Suppressor macrophage treated with lipopolysaccharide for 4 hours (primary cell): ENCODE measurements at places on chromosomes 16 and 17.

GRCh38 chr17:79722787-79723186 lies 8.0 kb upstream of the ENPP7 start:
- DNase-seq = no peak

DNA sequence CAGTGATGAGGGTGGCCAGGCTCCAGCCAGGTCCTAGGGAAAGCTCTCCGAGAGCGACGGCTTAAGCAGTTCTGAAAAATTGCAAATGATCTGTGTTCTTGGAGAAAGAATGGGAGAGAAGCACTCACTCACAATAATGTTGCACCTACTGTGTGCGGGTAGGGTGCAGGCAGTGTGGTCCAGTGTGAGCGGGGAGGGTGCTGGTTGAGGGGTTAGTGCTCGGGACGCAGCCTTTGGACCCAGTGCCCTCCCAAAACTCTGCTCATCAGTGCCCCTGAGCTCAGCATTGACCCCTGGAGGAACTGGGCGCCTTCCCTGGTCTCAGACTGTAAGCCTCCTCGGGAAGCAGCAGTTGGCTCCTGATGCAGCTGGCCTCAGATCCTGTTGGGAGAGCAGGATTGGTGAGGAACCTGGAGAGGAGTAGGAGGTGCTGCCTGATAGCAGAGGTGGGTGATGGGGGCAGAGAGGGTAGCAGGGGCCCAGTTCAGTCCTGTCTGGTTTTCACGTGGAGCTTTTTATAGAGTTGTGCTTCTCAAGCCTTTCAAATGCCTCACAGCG lies 23.6 kb upstream of the ZNF750 start:
- DNase-seq = no peak

- no peak for DNase-seq
Measured at GRCh38 chr17:48719642-48720265, 2.6 kb downstream of the PRAC1 start.

- DNase-seq = no peak
Measured at GRCh38 chr16:62963846-62964245, 927.6 kb upstream of the CDH8 start.

GRCh38 chr16:9389543-9390207 lies 298.2 kb downstream of the HAPSTR1 start:
- DNase-seq = no peak

DNA sequence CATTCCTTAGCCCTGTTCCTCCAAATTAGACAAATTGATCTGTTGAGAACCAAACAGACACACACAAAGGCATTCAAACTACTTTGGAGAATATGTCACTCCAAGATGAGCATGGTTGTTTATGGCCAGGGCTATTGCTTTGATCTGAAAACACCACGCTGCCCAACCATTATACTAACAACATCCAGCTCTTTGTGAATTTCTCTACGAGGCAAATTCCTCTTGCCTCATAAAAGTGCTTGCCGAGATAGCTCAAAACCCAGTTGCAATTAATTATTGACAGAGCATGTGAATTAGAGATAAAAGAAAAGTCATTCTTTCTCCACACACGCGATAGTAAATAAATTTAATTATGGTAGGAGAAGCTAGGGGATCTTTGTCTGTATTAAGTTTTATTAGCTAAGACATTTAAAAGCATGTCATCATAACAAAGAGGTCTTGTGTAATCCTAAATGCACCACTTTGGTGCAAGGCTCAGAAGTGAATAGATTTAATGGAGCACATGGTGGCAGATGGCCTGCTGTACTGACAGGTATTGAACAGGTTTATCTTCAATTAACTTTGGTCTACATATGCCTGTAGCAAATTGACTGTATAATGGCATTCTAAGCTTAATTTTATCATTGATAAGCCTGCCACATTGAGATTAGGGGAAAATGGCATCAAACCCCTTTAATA lies 441.8 kb downstream of the HS3ST4 start:
- no peak for DNase-seq

DNA sequence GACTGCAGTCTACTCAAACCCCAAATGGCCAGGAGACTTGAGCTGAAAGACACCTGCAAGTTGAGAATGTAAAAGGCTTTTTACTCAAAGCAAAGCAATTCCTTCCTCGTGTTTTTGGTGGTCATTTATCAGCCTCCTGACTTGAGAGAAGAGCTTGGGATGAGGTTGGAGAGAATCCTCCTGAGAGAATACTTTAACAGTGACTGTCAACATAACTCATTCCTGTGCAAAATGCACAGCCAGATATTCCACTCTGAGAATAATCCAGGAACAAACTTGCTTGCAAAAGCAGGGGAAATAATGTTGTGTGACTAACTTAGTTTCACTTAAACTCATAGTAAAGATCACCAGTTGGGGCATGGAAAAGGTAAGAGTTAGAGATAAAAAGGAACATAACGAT lies 53.4 kb downstream of the SNTB2 start:
- DNase-seq = no peak

GRCh38 chr16:3095869-3096268 lies 3.2 kb downstream of the ZSCAN10 start:
- peak; percentile 87 for DNase-seq

GRCh38 chr17:48589060-48589830 lies 796 bp downstream of the HOXB3 start:
- no peak for DNase-seq

- no peak for DNase-seq
Measured at GRCh38 chr17:68611353-68612208, 10.4 kb upstream of the FAM20A start.

GRCh38 chr17:58993311-58993710 lies 113.4 kb downstream of the TRIM37 start:
- DNase-seq = no peak

GRCh38 chr16:67451704-67452435 lies 20.9 kb downstream of the HSD11B2 start:
- no peak for DNase-seq

DNA sequence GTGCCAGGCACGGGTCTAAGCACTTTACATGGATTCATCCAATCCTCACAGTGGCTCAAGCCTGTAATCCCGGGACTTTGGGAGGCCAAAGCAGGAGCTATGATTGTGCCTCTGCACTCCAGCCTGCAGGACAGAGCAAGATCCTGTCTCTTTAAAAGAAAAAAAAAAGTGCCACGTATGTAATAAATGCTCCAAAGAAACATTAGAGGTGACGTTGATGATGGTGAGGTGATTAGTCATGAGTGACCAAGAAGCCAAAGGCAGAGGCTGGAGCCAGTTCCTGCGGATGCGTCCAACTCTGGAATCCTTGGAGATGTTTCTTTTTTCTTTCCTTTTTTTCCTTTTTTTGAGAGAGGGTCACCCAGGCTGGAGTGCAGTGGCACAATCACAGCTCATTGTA lies 59.4 kb upstream of the SIAH1 start:
- DNase-seq = peak; percentile 78

- no peak for DNase-seq
Measured at GRCh38 chr16:29835926-29836325, 15.7 kb downstream of the MVP start.

DNA sequence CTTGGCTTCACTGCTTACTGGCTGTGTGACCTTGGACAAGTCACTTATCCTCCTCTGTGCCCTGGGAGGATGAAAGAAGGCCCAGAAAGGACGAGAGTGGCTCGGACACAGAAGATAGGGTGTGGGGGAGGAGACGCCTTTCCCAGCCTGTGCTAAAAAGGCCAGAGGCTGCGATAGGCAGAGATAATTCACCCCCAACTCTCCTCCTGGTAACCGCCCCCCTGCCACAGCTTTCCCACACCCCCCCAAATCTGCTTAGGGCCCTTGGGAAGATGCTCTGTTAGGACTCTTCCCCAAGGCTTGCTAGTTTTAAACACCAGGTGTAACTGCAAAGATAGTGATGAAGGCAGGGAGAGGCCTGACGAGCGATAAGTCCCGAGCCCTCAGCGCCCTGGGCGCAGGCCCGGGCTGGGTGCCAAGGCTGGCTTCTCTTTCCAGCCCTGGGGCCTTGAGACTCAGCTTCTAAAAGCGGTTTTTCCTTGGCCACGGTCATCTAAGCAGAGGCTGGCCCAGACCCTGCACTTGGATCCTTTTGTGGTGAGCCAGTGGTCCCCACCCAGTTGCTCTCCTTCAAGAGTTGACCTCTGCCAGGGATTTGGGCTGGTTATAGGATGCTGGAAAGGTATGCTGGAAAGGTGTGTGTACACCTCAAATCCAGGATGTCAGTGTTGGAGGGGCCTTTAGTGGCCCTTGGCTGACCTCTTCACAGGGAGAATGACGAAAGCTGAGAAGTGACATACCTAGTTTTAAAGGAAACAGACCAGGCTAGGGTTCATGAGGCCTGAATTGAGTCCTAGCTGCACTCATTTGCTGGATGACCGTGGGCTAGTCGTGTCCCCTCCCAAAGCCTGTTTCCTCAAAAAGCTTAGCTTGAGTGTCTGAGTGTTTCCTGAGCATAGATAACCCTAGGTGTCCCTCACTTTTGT lies 3.4 kb upstream of the PPP1R9B start:
- no peak for DNase-seq

DNA sequence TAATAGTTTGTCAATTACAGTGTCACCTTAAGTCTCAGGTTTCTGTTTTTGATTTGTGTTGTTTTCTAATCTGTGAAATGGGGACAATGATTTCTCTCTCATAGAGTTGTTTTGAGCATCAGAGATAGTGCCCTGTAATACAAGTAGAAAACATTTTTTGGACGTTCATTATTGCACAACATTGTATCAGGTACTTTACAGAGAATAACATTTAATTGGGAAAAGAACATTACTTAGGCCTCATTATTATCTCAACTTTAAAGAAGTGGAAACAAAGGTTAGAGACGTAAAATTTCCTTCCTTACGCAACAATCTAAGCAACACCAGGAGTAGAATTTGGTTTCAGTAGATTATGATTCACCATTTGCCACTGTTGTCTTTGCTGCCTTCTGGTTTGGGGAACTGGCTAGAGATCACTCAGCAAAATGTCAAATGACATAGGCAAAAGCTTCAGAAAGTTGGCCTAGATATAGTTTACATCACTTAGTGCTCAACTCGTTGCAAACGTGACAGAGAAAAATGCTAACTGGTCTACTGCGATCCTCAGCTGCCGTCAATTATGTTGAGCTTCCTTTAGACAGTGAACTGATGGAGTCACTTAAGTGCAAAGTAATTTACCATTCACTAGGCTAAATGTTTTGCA lies 1026.8 kb downstream of the CDH11 start:
- DNase-seq = peak; percentile 1

DNA sequence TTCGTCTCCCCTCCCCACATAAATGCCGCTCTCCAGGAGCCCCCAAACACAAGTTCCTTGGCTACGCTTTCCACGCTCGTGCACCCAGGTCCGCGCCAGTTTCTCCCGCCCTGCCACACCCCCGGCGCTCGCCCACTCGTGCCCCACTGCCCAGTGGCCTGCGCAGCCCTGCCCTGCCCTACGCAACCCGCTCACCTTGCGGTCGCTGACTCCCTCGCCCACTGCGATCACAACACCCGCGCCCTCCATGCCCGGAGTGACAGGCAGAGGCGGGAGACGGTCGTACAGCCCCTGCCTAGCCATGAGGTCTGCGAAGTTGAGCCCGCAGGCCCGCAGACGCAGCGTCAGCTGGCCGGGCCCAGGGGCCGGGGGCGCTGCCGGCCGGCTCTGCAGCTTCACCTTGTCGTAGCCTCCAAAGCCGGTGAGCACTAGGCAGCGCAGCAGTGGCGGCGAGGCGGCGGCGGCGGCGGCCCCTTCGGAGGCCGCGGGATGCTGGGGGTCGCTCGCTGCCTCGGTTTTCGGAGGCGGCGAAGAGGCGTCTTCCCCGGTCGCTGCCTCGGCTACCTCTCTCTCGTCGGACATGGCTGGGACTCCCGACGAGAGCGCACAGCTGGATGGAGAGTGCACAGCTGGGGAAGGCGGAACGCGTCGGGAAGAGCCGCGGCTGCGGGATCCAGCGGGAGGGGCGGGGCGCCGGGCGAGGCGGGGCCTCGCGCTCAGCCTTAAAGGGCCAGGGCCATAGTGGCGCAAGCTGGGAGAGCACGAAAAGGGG lies at the start of gene VAT1:
TSS of gene VAT1 (minus strand) at position 645 of the 772 bp plus-strand sequence. CDS start at position 582, 63 bp downstream.
- DNase-seq = peak; percentile 87

DNA sequence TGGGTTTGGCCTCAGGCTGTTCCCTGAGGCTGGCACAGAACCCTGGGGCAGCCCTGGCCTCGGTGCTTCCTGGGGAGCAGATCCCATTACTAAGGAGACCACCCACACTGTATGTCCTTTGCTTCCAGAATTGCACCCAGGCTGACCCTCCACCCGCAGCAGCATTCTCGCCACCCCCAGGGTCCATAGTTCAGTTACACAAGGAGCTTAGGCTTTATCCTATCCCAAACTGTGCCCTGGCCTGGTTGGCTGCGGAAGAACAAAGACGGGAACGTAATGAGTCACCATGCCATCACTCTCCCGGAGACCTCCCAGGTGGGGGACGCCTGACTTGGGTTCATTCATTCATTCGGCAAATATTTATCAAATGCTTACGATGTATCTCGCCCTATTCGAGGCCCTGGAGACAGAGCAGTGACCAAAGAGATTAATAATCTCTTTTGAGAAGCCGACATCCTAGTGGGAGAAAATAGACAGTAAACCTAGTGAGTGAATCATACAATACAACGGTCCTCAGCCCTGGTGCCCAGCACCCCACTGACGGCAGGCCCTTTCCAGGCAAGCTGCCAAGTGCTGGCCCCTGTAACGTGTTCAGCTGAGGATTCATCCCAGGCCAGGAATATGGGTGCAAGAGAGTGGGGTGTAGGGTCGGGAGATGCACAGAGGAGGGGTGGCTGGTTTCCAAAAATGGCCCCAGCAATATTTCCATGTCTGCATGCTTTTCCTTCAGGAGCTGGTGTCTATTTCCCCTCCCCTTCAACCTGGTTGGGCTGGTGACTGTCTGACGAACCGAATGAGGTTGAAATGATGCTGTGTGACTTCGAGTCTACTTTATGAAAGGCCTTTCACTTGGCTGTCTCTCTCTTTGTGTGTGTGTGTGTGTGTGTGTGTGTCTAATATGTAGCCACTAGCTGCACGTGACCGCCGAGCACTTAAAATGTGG lies 134.2 kb downstream of the MGAT5B start:
- DNase-seq = no peak

GRCh38 chr16:80687606-80688005 lies 116.8 kb downstream of the CDYL2 start:
- no peak for DNase-seq

DNA sequence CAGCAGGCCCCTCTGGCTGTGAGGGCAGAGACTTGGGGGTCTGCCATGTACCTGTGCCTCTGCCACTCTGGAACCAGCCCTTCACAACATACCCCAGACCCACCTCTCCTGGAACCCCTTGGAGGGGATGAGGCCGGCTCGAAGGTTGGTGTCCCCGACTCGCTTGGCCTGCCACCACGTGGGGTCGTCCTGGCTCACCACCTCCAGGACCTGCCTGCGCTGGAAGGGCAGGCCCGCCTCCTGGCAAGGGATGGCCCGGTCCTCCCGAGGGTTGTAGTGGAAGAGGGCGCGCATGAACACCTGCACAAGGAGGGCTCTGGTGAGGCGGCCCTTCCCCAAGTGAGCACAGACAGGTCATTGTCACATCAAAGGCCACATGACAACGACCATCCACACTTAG lies 12.2 kb downstream of the MPP3 start:
- no peak for DNase-seq
